ENCODE measurements at places on chromosomes 13 and 19.

DNA sequence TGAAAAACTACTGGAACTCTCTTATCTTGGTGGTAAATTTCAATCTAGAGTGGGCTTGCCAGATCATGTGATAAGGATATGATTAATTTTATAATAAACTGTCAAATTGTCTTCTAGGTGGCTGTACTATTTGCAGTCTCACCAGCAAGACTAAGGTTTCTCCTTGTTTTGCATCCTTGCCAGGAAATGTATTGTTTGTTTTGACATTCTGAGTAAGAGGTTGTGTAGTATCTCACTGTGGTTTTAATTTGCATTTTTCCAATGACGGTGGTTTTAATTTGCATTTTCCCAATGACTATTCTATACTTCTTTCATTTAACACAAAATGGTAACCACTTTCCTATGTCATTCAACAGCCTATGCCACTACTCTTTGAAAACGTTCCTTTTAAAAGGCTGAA, 2.0 kb downstream of the CAB39L start:
- DNase-seq = no peak

GRCh38 chr13:21333186-21333585, 125.9 kb downstream of the ZDHHC20 start:
- DNase-seq = no peak

DNA sequence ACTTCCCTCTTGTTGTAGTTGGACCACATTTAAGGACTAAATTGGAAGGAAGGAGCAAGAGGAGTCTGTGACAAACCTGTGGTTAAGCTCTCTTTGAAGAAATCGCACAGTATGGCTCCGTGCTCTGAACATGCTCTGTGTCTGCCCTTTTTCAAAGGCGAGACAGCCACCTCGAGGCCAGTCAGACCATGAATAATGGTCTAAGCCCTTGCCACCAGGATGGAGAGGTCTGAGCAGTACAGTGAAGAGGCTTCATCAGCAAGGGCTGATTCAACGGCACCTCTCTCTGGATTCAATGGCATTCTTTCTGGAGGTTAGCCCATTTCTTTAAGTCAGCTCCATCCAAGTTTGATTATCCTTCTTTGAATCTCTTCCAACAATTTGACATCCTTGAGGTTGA, 30.9 kb downstream of the FAM216B start:
- DNase-seq = no peak

- no peak for DNase-seq
Measured at GRCh38 chr19:50741179-50741933, 18.2 kb downstream of the CLEC11A start.

DNA sequence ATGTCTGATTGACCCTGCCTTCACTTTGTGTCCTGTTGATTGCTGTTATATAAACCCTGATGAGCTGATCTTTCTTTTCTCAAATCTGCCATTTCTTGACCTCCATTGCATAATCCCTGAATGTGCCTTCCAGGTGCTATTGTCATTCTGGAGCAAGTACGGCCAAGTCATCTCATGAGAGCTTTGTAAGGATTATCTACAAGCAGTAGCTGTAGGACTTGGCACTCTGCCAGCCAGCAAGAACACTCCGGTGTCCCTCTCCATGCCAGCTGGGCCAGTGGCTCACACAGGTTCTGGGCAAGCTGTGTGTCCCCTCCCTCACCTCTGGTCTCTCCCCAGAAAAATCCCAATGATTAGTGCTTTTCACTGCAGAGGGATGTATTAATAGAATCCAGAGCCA, 348.1 kb downstream of the FOXO1 start:
- no peak for DNase-seq

DNA sequence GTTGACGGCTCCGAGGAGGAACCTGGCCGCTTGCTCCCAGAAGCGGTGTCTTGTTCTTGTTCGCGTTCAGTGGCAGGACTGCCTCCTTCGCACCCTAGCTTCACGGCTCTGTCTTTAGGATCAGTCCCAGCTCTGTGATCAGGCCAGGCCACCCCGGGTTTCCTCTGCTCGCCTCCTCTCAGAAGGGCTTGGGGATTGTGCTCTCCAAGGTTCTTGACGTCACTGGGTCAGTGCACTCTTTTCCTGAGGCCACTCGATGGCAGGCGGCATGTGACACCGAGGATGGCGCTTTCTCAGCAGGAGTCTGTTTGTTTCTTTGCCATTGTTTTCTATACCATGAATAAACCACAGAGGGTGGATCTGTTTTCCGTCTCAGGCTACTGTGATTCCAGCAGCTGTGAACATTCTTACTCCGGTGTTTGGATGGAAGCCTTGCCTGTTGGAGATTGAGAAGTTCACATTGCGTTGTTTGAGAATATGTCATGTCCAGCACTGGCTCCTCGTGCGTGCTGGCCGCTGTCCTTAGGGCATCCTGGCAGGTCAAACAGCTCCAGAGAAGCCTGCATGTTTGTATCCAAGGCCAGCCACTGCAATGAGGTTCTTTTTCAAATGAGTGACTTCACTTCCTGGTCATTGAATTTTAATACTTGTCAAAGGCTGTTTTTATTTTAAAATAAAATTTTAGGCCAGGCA, 44.5 kb downstream of the SLC7A9 start:
- DNase-seq = no peak

- DNase-seq = no peak
Measured at GRCh38 chr13:41426047-41426446, 31.3 kb upstream of the RGCC start.

- DNase-seq = no peak
Measured at GRCh38 chr13:33351319-33351718, 65.8 kb upstream of the STARD13 start.

- no peak for DNase-seq
Measured at GRCh38 chr19:17229890-17230289, 3.9 kb downstream of the OCEL1 start.

DNA sequence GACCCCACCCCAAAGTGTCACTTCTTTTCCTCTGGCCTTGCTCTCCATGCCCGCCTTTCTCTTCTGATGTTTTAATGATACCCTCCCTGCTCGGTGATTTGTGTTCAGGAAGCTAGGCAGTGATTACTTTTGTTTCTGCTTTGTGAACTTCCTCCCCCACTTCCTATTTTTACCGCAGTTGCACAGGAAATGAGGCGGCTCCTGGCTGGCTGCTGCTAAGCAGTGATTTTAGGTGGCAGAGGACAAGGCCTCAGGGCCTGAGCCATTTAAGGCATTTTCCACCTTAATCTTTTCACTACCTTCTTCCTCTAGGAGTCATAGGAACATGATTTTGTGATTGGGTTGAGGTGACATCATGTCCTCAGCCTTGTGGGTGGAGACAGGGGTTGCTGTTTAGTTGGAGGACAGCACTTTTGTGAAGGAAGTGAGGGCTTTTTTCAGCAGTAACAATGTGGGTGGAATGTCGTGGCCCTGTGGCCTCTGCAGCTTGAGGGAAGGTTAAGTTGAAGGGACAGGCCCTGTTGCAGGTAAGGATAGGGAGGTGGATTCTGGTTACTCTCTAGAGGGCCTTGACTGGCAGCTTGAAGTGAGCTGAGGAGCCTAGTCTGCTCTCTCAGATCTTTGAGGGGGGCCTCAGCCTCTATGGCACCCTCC, 15.7 kb downstream of the GARRE1 start:
- peak; percentile 35 for DNase-seq

DNA sequence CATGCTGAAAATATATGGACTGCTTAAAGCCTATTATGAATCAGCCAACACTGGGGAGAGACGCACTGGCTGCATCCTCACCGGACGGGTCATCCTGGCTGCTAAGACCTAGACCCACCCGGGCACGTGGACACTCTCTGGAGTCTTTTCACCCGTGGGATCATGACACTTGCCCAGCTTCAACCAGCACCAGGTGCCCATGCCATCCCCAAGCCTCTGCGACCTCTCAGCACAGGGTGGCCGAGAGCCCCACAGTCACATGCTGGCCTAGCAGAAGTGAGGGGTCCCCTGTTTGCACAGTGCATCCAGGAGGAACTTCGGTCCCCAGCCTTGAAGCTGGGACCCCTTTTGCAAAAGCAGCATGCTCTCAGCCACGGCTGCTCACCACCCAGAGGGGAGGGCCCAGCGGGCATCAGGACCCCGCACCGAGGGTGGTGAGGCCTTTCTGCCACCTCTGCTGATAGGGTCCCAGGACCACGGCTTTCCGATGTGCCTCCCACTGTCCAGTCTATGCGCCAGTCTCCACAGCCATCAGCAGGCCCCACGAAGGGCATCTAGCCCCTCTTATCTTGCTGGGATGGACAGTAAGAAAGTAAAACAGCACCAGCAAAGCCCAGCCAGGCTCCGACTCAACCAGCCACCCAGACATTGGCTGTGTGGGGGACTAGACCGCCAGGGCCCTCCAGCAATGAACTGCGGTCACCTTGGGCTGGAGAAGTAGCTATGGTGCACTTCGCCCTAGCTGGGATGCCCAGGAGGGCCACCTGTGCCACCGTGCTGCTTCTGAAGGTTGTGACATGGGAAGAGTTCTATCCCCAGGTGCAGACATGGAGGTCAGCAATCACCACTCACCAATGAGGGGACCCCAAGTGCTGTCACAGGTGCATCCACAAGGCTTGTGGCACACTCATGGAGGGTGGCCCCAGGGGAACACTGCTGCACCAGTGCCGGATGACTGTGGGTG, 73.1 kb downstream of the CEBPG start:
- DNase-seq = no peak

DNA sequence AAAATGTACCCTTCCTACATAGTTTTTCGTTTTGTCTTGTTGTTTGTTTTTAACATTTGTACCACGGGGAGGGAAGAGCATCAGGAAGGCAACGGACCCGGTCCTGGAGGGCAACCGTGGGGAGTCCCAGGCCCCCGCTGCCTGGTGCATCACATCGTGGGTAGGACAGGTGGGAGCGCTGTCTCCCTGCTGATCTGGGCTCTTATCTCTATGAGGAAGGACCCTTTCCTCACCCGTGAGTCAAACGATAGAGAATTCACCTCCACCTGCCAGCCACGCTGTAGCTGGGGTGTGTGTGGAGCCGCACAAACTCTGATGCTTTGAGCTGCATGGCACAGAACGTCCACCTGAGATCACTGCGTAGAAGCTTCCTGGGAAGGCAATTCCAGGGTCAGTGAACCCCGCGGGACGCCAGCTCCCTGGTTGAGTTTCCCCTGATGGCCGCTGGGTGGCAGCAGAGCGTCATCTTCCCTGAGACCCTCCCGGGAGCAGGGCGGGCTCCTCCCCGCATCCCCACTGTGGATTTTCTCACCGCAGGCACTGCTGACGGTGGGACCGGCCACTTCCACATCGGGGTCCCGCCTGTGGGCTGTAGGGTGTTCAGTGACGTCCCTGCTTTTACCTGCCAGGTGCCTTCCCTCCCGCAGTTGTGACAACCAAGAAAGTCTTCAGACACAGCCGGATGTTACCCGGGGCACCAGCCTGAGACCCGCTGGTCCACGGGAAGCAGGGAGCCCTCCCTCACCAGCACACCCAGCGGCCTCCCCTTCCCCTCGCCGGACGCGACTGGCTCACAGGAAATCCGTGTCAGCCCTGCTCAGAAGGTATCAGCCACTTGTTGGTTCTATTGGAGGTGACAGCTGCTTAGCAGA, 54.7 kb downstream of the ZNF787 start:
- no peak for DNase-seq

DNA sequence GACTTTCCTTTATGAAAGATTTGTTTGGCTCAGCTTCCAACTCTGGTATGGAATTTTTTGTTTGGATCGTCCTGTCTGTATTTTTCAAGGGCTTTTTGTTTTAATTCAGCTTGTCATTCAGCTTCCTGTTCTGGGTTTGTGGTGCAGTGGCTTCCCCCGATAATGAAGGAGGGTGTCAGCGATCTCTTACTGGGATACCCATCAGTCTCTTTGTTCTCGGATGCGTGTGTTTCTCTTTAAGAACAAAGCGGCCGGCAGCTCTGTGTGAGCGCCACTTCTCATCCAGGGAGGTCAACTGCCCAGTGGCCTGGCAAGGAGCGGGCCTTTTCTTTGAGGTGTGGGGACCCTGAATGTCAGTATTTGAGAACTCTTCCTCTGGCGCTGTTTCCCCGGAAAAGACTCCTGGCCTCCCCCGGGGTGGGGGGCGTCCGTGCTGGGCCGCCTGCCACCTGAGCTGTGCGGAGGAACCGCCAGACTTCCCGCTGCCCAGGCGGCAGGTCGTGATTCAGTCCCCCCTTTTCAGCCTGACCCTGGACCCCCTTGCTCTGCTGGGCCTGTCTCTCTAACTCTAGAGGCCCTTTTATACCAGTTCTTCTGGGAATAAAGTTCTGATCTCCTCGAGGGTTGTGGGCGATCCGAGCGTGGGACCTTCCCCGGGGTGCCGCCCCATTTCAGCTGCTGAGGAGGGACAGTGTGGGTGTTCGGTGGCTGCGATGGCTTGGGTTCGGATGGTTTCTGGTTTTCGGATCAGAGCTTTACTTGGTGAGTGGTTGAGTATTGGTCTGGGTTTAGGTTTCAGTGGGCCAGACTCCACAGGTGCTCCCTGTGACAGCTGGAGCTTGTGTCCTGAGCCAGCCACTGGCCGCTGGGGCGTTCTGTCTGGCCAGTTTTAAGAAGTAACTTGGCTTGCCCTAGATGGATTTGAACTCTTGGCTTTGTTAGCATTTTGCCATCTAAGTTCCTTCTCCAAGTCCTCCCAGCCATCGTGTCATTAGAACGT, 3.4 kb downstream of the SF3A2 start:
- DNase-seq = no peak

DNA sequence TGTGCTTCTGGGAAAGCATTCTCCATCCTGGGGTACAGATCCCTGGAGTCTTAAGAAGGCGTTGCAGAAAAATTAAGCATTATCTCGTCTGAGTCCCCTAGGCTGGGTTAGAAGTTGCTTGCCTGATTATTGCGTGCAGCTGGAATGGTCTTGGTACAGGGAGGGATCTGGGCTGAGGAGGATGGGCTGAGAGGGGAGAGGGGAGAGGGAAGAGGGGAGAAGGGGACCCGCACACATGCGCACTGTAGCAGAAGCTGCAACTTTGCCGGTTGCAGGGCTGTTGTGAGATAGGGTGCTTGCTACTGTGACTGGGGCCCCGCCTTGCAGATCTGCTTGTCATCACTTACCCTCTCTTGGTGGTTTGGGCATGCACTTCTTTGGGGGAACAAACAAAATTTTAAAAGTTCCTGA, 316.8 kb downstream of the DLEU7 start:
- DNase-seq = no peak

- no peak for DNase-seq
Measured at GRCh38 chr13:44051405-44051804, 171.7 kb downstream of the LACC1 start.

DNA sequence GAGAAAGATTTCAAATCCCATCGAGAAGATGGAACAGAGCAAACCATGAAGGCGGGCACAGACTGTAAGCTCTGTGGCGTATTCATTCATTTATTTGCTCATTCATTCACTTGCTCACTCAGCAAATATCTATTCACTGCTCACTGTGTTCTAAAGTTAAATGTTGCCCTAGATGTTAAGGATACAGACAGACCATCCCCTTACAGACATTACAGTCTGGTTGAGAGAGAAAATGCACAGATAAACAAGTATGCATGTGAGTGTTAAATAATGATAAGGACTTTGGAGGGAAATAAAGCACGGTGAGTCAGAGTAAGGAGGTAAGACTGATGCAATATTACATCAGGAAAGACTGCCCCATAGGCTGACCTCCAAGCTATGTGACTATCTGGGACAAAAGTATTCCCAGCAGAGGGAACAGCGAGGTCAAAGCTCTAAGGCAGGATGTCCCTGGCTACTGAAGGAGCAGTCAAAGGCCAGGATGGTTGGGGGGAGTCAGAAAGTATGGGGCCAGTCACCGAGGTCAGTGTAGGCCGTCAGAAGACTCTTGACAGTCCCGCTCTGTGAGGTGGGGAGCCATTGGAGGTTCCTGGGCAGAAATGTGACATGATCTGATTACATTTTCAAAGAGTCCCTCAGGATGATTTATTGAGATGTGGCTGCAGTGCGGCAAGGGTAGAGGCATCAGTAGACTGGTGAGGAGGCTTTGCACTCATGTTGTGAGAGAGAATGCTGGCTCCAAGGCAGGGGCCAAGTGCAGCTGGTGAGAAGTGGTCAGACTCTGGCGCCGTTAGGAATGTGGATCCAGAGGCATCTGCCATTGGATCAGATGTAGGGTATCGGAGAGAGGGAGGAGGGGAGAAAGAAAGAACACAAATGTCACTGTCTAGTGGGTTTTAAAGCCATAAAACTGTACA, 37.9 kb downstream of the MBNL2 start:
- DNase-seq = no peak

Measured in BJ (cell line).